ENCODE measurements at places on chromosomes 11 and 22.

DNA sequence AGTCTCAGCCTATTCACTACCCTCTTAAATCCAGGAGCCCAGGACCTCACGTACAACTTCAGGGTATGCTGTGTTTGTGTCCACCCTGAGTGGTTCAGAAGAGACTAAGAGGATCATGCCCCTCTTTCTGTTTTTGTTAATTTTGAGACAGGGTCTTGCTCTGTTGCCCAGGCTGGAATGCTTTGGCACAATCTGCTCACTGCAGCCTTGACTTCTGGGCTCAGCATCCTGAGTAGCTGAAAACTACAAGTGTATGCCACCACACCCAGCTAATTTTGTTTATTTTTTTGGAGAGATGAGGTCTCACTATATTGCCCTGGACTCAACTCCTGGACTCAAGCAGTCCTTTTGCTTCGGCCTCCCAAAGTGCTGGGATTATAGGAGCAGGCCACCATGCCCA lies 118.5 kb downstream of the NAT10 start:
- DNase-seq = no peak

GRCh38 chr11:63243533-63243932 lies at the start of gene SLC22A25:
TSS of gene SLC22A25 (minus strand) at chr11:63243599. CDS start at chr11:63229652, 13,947 bp downstream.
- DNase-seq = no peak

DNA sequence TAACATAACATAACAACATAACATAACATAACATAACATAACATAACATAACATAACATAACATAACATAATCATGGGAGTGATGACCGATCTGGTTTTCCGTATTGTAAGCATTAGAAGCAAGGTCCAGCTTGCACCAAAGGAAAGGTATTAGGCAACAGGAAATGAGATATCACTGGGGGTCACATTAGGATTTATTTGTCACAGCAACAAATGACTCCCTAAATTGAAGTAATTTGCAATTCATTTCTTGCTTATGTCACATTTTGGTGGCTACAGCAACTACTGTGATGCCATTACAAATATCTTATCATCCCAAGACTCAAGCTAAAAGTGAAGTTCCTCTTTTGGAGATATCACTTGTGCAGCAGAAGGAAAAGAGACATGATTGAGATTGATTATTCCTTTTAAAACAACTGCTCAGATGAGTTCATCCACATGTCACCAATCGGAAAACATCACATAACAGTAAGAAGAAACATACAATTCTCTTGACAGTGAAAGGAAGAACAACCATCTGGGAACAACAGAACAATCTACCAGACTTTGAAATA lies 1331.1 kb upstream of the RAG2 start:
- no peak for DNase-seq

GRCh38 chr22:46041642-46042041 lies 64.7 kb upstream of the WNT7B start:
- no peak for DNase-seq

GRCh38 chr22:48898524-48899250 lies 929.0 kb downstream of the BRD1 start:
- no peak for DNase-seq

GRCh38 chr22:29689880-29690213 lies 30.0 kb upstream of the CABP7 start:
- DNase-seq = peak; percentile 30

DNA sequence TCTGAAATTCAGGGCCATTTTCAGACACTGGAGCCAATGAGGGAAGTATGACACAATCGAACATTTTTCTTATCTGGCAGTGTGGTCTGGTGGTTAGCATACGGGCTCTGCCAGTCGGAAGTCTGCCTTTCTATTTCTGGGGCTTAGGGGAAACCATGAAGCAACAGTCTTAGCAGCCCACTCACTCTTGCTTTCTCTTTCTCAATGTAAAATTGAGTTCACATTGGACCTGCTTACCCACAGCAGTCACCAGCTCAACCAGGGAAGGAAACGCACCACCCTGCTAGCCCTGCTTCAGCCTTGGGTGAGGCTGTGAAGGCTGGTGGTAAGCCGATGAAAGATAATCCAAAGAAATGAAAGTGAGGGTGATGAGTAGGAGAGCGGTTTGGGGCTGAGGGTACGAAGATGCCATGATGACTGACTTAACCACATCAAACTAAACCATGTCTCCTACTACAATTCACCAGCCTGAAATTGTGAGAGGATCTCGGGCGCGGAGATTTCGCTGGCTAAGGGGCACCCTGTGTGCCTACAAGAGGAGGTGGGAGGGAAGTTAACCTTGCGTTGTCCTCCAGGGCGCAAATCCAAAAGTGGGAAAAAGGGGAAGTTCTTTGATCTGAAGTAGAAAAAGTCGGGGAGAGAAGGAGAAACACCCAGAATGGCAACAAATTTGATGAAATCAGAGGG lies 2.0 kb upstream of the LMO2 start:
- DNase-seq = no peak

DNA sequence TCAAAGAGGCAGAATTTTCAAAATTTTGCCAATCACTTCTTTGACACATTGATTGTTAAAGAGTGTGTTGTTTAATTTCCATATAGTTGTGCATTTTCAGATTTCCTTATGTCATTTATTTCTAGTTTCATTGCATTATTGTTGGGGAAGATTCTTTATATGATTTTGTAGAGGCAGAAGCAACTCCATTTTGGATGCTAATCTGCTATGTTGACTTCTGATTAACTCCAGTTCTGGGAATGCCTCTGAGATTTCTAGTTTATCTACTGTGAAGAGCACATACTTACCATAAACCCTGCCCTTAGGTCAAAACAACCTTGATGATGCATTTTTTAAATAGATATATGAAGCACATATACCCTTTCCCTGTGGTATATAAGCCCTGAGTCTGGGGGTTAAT lies 29.5 kb upstream of the ZBED5 start:
- no peak for DNase-seq

DNA sequence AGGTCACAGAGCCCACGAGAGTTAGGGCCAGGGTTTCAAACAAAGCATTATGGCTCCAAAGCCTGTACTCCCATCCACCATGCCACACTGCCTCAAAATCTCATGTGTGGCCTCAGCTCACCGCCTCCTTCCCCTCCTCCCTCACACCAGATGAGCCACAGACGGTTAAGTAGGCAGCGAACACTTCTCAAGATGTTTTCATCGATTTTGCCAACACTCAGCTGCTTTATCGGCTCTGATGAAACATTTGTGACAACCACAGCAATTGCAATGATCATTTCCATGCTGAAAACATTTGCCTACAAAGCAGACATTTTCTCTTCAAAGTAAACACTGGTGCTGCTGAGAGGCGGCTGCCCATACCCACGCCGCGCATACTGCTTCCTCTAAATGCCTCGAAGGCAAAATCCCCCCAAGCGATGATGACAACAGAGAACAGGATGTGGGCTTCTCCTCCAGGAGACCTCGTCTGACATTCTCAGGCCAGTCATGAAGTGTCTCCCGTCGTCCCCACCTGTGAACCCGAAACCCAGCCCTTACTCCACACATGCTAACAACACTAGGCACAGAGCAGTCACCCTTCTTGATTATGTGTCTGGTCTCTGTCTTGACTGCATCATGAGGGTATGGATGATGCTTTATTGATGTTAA lies 599.2 kb downstream of the SOX6 start:
- no peak for DNase-seq

DNA sequence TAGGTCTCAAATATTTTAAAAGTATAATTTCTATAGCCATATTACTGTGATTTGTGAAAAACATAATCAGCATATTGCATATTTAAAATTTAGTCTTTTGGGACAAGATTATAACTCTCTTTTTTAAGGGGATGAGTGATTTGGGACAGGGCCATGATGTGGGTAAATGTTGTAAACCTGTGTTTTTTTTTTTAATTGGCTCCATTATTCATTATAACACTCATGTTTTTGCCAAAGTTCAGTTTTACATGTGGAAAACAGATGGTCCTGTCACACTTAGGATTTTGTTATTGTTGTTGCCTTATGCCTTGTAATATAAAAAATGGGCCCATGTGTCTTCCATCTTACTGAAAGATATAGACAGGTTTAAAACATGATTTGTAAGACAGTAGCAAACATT lies 1413.5 kb upstream of the RAG2 start:
- no peak for DNase-seq

DNA sequence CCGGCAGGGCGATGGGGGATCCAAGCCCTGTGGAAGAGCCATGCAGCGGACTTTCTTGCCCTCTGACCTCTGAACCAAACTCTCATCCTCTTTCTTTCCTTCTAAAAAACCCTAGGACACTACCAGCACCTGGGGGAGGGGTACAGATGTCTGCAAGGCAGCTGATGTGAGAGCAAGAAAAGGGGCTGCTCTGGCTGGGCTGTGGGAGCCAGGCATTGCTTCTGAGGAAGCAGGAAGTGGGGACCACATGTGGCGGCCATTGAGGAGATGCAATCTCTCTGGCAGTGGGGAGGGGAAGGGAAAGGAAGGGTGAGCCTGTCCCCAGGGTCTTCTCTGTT lies 36.0 kb downstream of the FAM83F start:
- DNase-seq = no peak

- DNase-seq = no peak
Observed at GRCh38 chr11:69630017-69630416, 10.9 kb upstream of the CCND1 start.

- no peak for DNase-seq
Observed at GRCh38 chr11:134519788-134520187, 107.7 kb upstream of the B3GAT1 start.

DNA sequence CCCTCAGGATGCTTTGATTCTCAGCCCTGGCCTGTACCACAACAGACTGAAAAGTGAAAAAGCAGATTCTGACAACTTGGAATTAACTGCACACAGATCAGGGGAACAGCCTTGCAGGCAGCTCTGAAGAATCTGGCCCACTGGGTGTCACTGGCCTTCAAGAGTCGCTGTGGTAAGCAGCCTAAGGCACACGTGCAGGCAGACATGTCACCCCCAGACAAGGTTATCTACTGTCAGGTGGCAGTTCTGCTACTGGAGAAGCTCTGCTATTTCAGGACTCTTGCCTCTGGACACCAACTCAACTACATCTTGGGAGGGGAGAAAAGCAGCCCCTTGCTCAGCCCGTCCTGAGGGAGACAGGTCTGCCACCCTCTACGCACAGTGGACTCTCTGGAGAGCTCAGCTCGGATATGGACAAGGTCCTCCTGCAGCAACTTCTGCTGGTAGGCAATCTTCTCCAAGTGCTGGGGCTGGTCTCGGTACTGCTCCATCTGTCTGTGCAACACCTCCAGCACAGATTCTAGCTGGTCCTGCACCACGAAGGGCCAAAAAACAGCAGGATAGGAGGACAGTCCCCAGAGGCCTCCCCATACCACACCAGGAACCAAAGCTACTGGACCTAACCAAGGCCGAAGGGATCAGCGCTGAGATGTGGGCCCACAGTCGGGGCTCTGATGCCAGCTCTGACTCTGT lies 63.0 kb downstream of the C11orf58 start:
- DNase-seq = no peak

- no peak for DNase-seq
Observed at GRCh38 chr11:24163146-24163545, 333.7 kb upstream of the LUZP2 start.

- peak; percentile 93 for DNase-seq
Observed at GRCh38 chr11:66317723-66318599, 1.1 kb upstream of the CD248 start.

DNA sequence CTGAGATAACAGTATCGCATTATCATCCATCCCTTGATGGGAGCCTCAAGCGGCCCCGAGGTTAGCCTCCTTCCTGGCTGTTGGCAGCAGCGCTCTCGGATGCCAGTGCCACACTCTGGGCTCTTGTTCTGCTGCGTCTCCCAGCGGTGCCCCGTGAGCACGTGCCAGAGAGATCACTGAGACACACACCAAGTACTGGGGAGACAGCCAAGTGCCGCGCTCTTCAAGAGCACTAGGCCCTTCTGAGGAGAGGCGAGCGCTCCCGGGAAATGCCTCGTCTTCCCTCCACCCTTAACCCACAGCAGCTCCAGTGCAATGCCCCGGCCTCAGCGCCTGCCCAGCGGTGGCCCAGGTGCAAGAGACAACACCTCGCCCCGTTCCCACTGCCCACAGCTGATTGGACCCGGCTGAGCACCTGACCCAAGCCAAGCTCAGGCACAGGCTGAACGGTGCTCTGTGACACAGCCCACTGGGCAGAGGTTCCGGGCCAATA lies 248.3 kb upstream of the NARS2 start:
- DNase-seq = no peak

- peak; percentile 85 for DNase-seq
Observed at GRCh38 chr11:6618117-6619003, 862 bp downstream of the TPP1 start.

GRCh38 chr11:34209809-34210208 lies 104.4 kb downstream of the NAT10 start:
- no peak for DNase-seq

DNA sequence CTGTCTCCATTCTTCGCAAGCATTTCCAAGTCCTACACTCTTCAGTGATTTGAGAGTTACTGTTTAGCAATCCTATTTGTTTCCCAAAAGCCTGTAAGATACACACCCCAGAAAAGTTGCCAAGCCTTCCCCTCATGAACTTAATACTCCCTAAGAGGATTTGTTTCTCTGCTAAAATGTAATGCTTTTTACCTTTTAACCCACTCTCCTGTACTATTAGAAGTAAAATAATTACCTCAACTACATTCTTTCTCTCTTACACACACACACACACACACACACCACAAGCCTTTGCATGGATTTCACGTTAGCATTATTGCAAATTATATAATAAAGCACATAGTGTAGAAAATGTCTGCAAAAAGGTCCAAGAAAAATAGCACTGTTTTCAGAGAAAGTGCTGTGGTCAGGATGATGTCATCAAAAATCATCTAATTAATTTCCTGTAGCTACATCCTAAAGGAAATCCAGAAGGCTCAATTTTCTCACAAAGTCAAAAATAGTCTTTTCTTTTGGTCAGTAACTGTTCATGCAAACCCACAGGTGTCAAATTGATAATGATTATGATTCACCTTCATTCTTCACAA lies 364.1 kb upstream of the PITPNB start:
- peak; percentile 59 for DNase-seq

GRCh38 chr11:13694115-13694514 lies 25.6 kb downstream of the FAR1 start:
- no peak for DNase-seq

DNA sequence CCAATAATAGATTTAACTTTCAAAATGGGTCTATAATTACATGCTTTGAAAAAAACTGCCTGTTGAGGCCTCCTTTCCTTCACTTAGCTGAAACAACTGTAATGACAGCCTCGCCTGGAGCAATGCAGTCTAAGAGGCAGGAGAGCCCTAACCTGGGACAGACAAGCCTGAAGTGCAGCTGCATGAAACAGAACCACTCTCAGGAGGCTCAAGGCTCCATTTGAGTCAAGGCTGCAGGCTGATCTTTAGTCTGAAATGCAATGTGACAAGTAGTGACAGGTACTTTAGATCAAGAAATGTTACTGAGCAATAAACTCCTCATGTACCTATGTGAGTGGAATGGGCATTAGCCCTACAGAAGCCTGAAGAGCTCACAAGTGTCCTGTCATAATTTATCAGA lies 414.0 kb upstream of the LUZP2 start:
- DNase-seq = no peak

GRCh38 chr22:41668971-41669911 lies 19.4 kb downstream of the SNU13 start:
- DNase-seq = peak; percentile 92

DNA sequence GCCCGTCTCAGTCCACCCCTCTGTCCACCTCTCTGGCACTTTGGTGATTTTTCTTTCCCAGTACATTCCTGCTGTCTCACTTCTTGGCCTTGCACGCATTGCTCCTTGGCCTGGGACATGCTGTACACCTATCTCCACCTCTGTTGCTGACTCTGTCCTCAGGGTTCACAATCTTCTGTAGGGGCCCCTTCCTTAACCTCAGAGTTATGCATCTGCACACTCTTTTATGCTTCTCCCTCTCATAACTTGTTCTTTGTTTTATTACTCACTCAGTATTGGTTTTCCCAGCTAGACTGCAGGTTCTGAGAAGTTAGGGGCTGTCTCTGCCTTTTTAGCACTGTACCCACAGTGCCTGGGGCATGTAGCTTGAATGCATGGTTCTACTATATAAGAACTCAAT lies 139.1 kb upstream of the MTMR2 start:
- no peak for DNase-seq

Data from fibroblast of skin of right quadriceps (primary cell).